ENCODE measurements at places on chromosomes 1 and 21. TPM values are rescaled to one million over a fixed set of nuclear protein-coding genes. Genes with fewer than 3 reads are reported as not detected.
A peak's percentile ranks its signal among the peaks of the same experiment; 100 is the strongest.

- no peak for DNase-seq
Observed at GRCh38 chr1:207887542-207888201, 23.3 kb downstream of the CD34 start.

- DNase-seq = peak; percentile 87
Observed at GRCh38 chr1:39898648-39899603, 2.8 kb downstream of the MYCL start.

GRCh38 chr1:75152092-75152491 is 17.9 kb downstream of the LHX8 start:
- DNase-seq = no peak

DNA sequence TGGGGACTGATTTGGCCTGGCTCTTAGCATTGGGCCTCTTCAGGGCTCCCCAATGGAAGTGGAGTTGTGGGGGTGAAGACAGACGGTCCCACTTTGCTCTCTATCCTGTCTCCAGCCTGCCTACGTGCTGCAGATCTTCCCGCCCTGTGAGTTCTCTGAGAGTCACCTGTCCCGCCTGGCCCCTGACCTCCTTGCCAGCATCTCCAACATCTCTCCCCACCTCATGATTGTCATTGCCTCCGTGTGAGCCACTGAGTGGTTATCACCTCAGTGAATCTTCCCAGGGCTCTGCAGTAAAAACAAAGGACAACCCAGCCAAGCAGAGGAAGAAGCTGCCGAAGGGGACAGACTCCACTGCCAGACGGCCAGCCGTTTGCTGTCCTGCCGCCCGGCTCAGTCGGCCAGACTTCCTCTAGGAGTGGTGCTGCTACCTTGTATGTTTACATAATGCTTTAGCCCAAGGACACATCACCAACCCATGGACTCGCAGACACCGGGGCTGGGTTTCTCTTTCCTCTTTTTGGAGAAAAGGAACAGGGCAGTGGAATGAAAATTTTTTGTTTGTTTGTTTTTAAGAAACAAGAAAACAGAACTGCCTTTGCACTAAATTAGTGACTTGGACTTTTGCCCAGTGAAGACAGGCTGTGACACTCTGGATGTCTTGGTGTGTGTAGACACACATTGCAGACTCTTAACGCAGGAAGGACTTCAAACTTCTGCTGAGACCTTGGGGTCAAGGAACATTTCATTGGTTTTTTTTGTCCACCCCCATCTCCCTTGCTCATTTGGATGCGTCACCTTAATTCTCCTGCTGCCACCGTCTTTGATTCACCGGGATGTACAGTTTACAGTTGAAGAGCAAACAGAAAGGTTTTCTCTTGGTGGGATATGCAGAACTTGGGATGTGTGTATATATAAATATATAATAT is 36.5 kb downstream of the ZBTB17 start:
- no peak for DNase-seq

- DNase-seq = no peak
Observed at GRCh38 chr1:240682166-240682858, 70.4 kb upstream of the GREM2 start.

GRCh38 chr1:198605406-198605805 is 33.4 kb upstream of the PTPRC start:
- DNase-seq = peak; percentile 13

- DNase-seq = no peak
Observed at GRCh38 chr1:186375929-186376319, 286 bp downstream of the ODR4 start.

DNA sequence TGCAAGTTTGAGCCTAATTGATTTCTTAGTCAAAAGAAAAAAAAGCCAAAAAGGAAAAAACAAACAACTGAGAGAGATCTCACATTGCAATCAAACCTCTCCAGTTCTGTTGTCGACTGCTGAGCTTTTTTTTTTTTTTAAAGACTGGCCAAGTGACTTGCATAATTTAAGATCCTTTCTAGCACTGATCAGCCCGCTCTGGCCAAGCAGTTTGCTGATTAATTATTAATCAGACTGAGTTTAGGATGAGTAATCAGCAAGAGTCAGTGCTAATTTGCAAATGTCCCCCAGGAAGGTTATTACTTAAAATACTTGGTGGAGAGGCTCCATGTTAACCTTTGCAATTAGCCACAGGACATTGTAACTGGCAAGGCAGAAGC is 39.3 kb downstream of the HMGB4 start:
- no peak for DNase-seq

DNA sequence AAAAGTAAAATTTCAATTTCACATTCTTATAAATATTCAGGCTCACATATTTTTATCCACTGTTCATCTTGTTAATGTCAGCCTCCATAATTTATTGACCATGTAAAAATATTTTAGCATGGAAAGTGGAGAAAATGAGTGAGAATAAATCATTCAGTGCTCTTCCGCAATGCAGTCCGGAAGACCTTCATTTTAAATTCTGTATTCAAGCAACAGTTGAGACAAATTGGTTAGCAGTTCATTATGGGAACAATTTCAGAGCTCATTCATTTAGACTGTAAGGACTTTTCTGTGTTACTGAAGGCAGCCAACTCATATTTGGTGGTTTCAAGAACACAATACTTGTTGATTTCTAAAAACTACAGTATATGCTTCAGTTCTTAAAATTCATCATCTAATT is 97.8 kb downstream of the TYW3 start:
- DNase-seq = no peak

DNA sequence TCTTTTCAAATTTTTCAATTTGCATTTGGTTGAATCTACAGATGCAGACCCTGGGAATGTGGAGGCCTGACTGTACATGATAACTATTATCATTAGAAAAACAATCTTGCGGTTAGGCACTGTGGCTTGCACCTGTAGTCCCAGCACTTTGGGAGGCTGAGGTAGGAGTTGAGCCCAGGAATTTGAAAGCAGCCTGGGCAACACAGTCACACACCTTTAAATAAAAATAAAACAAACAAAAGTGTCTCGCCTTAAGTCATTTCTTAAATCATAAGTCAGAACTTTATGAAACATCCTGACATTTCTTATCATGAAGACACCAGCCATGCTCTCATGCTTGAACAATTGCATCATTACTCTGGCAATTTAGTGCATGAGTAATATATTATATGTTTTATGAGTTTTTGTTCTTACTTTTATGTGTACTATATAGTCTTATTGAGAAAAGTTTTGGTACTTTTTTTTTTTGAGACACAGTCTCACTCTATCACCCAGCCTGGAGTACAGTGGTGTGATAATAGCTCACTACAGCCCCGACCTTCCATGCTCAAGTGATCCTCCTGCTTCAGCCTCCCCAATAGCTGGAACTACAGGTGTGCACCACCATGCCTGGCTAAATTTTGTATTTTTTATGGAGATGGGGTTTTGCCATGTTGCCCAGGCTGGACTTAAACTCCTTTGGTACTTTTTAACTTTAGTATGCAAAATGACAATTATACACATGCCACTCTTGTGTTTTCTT is 7.8 kb downstream of the TBX19 start:
- DNase-seq = no peak

DNA sequence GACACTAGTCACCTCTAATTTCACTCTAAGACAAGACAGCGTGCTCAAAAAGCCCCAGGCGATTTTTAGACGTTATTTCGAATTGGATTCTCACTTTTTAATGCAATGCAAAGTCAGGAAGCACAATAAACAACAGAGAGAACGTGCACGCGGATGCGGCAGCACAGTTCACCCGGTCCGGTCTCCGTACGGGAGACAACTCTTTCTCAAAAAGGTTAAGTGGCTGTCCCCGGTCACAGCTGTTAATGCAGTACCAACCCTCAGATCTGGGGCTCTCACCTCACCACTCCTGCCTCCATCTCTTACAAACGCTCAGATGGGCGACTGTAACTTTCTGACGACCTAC is 1.2 kb downstream of the HP1BP3 start:
- DNase-seq = no peak

DNA sequence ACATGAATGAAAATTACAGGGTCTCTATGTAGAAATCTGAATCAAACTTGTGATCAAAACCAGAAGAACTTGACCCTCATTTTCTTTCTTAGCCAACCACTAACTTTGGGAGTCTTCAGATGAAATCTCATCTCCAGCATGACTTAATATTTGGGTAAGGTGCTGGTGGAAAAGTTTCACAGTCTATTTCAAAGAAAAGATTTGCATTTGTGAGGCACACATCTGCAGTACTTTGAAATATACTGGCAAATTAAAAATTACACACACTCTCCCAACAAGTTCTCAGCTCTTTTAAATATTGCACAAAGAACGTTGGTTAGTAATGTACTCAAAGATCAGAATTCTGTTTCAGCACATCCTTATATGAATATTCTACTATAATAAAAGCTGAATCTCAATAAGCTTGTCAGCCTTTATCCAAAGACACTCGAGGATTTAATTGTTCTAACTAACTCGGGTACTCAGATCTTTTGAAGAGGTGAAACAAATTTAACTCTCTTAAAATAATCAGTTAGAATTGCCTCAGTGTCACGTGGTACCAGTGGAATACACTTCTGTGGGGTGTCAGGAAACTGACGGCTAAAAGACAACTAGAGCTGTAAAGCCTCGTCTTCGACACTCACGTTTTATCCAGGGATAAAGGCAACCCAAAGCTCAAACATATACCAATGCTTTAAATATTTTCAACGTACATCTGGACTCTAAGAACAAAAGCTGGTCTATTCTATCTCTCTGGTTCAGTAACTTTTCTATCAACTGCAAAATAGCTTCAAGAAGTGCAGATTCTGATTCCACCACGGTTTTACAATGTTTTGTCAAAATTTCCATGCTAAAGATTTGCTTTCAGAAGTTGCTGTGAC is 19.0 kb downstream of the SAMSN1 start:
- no peak for DNase-seq

DNA sequence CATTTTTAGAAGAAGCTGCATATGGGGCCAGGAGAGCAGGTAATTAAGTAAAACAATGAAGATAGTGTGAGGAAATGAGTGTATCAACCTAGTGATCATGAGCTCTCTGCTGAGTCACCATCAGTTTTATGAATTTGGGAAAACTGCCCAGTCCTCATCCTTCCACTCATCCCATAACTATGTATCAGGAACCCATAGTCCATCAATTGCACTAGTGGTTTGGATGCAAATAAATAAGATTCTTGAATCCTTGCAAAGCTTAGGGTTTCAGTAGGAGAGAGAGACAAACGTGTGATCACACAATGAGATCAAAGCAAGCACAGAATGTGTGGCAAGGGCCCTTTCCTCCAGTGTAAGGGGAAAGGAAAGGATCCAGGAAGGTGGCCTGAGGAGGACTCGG is 145.6 kb downstream of the ZZZ3 start:
- DNase-seq = no peak

- peak; percentile 91 for DNase-seq
Observed at GRCh38 chr1:225962440-225962975, 21.5 kb upstream of the LEFTY2 start.

DNA sequence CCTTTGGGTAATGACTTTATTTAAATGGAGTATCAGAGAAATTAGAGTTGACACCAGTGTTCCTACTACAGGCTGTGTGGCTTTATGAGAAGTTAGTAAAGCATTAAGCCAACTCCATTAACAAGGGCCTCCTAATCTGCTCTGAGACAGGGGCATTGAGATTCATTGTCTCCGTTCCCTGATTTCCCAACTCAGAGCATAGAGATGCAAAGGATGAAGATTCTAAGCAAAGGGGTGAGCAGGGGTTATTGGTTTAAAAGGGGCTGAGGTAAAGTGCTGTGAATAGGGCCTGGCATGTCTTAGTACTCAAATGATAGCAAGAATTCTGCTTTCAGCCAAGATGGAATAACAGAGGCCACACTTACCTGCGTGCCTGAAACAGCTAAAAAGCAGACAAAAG is 428.4 kb downstream of the PTPRU start:
- no peak for DNase-seq

DNA sequence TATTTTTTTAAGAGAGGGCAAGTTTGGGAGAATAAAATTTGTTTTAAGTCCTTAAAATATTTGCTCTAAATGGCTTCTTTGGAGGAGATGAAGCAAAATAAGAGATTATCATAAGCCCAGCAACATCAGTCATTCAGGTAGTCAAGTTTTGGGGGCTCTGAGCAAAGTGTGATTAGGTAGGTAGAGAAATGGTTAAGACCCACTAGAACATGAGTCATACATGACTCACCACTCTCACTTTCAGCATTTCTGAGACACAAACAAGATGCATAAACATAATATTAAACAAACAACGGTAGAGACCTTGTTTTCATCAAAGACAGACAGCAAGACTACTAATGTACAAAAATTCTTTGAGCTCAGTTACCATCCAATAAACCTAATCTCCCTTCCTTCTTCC is 272.2 kb downstream of the LMO4 start:
- DNase-seq = no peak

GRCh38 chr21:44800971-44801467 is 601 bp downstream of the UBE2G2 start:
- no peak for DNase-seq

GRCh38 chr1:53379662-53380002 is 51.8 kb upstream of the LRP8 start:
- no peak for DNase-seq

GRCh38 chr21:32252136-32252535 is 26.7 kb downstream of the MIS18A start:
- DNase-seq = no peak

GRCh38 chr1:193524616-193525015 is 338.2 kb upstream of the B3GALT2 start:
- DNase-seq = no peak

DNA sequence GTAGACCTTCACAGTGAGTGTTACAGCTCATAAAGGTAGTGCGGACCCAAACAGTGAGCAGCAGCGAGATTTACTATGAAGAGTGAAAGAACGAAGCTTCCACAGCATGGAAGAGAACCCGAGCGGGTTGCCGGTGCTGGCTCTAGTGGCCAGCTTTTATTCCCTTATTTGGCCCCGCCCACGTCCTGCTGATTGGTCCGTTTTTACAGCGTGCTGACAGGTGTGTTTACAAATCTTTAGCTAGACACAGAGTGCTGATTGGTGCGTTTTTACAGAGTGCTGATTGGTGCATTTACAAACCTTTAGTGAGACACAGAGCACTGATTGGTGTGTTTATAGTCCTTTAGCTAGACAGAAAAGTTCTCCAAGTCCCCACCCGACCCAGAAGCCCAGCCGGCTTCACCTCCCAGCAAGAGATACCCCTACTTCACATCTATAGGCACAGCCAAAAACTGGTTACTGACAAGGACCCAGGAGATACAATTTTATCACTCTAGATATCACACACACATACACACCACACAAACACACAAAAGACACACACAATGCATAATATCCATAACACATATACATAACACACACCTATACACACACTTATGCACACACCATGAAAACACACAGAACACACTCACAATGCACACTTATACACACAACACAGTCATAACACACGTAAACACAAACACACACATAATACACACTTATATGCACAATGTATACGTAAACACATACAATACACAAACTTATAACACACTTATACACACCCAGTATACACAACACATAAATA is 68.5 kb downstream of the MAP3K21 start:
- no peak for DNase-seq

The NRIP1 gene
- total RNA-seq = 8.8 TPM

The TOR3A gene
- total RNA-seq = 17.2 TPM

The TRIM46 gene
- 21.4 TPM for total RNA-seq

The KCNH1 gene
- total RNA-seq = 0.17 TPM

The TSPEAR gene
- total RNA-seq = 2.9 TPM

The LINGO4 gene
- not detected for total RNA-seq

The NUAK2 gene
- total RNA-seq = 8.7 TPM

The RHCE gene
- total RNA-seq = 0.27 TPM

The RHBG gene
- 2.3 TPM for total RNA-seq

The PLPPR4 gene
- 1.1 TPM for total RNA-seq

The ADORA3 gene
- not detected for total RNA-seq

Measured in WTC11 (cell line).